ENCODE measurements at places on chromosomes 16 and 17.
A peak's percentile ranks its signal among the peaks of the same experiment; 100 is the strongest.

DNA sequence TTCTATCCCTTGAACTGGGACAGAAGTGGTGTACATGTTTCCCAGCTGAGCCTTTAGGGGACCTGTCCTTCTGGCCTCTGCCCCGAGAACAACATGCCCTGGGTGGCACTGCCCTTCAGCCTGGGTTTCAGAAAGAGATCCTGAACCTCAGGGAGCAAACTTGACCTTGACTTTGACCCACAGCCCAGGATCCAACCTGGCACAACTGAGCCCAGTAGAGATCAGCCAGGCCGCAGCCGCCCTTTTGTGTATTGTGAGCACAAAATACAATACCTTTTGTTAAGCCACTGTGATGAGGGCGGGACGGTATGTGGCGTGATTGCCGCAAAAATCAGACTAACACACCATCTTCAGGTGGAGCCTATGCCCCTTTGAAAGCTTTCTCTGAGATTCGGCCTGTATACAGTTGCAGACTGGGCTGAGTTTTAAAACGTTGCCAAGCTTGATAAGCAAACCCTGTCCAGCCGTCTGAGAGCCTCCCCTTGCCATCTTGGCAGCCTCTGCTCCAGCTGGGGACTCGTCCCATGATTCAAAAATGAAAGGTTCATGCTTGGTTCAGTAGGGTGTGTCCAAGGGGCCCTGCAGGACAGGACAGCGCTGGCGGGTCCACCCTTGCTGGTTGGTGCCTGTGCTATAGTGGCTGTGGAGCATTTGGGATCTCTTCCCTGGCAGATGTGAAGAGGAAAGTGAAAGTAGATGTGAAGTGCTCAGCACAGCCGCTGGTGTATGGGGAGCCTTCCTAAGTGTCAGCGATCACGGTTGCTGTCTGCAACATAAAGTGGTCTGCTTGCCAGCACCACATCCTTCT lies 40.3 kb downstream of the FOXL1 start:
- no peak for DNase-seq

DNA sequence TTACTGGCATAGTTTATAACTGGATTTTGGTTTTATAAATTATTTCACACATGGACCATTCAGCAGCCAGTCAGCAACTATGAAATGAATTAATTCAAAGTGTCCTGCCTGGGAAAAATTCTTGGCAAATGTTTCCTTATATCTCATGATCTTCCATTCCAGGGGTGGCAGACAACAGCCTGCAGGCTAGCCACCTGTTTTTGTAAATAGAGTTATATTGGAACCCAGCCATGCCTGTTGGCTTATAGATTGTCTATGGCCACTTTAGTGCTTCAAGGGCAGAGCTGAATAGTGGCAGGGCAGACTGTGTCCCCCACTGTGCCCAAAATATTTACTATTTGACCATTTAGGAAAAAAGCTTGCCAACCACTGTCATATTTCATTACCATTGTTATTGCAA lies 613.7 kb downstream of the TMEM114 start:
- no peak for DNase-seq

GRCh38 chr16:10517868-10518267 lies 62.5 kb downstream of the EMP2 start:
- DNase-seq: no peak

GRCh38 chr17:37094391-37094790 lies 145.6 kb downstream of the AATF start:
- DNase-seq: no peak

DNA sequence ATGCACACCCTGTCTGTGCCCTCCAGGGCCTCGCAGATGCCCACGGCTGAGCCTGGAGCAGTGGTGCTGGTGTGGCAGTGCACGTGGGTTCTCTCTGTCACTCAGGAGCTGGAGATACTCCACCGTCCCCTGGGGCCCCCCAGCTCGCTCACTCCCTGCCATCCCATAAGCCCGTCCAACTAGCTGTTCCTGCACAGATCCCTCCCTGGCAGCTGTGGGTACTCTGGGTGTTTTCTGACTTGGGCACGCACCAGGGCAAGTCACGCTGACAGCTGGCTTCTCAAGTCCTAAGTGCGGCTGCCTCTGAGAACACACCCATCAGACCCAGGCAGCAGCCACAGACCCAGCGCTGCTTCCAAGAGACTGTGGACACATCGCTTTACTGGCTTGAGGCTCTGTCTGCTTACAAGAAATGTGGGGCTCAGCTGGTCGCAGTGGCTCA lies 25.4 kb upstream of the ITGB4 start:
- peak; percentile 75 for DNase-seq

- no peak for DNase-seq
These were observed 16.6 kb downstream of the SOX8 start for GRCh38 chr16:998211-998610.

DNA sequence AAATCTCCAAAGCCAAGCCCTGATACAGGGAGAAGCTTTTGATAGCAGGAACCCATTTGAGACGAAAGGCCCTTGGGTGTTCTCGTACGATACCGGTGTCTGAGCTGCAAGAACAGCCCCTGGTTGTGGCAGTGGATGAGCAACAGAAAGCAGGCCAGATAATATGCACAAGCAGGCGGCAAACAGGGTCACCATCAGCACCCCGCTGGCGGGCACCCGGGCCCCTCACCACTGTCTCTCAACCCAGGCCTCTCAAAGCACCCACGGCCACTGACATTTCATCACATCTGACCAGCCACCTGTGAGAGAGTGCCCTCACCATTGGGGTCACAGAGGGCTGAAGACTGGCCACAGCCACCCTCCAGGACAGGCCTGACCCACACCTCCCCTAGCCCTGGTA lies 230.4 kb downstream of the C16orf78 start:
- DNase-seq: peak; percentile 13

DNA sequence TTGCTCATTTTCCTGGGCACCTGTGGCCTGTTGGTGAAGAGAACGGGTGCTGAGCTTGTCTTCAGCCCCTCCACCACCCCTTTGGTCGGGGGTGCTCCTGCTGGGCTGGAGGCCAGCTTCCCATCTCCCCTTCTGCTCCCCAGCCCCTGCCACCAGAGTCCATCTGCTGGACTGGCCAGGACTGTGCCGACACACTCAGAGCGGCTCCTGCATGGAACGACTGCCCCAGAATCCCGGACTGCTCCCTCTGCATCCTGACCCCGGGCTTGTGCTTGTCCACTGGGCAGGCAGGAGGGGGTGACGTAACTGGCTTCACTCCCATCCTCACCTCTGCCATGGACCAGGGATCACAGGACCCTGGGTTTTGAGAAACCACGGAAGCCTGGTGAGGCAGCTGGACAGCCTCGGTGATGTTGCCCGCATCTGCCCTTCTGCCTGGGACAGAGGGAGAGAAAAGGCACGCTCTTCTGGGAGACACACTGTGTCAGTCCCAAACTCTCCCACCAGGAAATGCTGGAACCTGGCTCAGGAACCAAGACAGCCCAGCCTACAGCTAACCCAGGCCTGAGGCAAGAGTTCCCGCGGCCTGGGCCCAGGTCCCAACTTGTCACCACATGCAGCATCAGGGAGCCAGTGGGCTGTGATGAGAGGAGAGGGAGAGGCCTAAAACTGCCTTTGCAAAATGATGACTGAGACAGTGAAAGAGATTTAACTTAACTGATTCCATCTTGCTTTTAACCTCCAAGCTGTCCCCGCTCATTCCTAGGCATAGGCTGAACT lies 16.1 kb upstream of the GSDMA start:
- no peak for DNase-seq

DNA sequence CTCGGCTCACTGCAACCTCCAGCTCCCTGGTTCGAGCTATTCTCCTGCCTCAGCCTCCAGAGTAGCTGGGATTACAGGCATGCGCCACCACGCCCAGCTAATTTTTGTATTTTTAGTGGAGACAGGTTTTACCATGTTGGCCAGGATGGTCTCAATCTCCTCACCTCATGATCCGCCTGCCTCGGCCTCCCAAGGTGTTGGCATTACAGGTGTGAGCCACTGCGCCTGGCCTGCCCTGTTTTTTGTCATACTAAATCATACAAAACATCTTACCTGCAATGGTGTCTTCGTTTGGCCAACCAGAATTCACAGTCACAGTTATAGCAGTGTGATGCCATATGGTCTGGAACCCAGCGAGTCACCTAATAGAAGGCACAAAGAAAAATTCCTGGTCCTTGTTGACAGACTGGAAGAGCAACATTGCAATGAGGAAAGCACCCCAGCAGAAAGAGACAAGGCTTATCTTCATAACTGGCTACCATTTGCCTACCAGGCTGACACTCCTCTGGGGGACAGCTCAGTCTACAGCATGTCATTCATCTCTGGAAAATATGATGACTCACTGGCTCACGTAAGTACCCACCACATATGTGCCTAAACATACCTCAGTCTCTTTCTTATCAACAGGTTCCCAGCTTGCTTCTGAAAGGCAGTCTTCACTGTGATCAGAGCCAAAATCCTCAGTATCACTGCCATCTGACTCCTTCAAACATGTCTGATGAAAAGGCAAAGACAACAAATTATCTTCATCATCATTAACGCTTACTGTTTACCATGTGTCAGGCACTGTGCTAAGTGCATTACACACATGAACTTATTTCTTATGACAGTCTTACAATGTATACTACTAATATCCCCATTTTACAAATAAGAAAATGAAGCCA lies 4.3 kb upstream of the HSF5 start:
- DNase-seq: no peak
